ENCODE measurements at places on chromosomes 2 and 18.

DNA sequence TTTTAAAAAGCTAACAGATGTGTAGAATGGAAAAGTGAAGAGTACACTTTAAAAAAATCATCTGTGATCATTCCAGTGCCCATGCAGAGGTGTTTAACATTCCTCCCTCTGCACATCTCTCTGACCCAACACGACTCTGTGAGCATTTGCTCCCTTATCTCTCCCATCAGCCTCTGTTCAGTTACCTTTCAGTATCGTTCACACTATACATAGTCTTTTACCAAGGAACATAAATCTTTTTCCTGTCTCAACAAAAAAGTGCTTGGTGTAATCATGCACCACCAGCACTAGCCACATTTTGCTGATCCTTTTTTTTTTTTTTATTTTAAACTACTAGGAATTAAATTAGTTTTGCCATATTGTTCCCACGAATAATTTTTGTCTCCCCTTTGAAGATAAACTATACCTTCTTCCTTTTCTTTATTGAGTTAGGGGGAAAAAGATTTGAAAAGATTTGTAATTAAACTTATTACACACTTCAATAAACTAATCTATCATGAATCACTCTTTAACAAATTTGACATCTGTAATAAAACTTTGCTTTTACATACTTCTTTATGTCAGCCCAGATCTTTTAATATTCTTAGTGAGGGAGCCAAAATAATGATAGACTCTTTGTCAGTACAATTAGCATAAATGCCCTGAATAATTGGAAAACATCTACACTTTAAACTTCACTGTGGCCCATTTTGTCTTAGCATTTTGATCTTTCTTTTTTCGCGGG, 489.8 kb upstream of the FANCL start:
- no peak for DNase-seq

DNA sequence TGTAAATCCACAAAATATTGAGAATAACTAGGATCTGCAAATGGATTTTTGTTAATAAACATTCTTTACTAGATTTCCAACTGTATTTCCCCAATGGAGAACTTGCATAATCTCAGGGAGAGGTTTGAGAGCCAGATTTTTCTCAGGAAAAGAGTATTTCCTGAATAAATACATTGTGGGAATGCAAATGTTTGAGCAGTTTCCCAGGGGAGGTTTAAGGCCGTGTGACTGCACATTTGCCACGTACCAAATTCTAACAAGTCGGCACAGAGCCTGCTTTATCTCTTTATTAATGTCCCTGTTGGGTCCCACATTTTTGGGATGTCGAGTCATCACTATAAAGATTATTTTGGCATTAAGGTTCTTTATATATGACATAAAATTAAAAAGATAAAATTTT, 27.0 kb downstream of the TFPI start:
- DNase-seq = no peak

DNA sequence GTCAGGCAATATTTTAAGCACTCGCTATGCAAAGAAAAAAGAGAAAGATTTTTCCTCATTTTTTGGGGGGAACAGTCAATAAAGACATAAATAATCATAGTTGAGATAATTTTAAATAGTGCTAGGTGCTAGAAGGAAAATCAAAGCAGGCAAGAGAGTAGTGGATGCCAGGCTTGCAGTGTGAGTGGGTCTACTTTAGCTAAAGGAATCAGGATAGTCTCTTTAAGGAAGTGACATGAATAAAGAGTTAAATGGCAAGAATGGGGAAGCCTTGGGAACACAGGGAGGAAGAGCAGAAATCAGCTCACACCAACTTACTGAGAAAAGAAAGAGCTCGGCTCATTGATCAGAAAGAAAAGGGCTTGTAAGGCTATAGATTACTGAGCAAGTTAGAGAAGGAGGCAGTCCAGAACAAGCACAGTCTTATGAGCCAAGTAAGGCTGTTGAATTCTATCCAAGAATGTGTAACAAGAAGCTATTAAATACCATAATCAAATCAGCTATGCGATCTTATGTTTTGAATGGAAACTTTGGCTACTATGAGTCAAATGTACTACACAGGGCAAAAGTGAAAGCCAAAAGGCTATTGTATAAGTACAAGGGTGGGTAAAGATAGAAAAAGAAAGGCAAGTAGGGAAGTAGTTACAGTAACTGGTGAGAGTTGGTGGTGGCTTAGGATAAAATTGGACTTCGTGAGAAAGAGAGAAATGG, 833.8 kb upstream of the PIK3C3 start:
- no peak for DNase-seq

GRCh38 chr2:31362581-31362980, 52.0 kb downstream of the XDH start:
- no peak for DNase-seq

DNA sequence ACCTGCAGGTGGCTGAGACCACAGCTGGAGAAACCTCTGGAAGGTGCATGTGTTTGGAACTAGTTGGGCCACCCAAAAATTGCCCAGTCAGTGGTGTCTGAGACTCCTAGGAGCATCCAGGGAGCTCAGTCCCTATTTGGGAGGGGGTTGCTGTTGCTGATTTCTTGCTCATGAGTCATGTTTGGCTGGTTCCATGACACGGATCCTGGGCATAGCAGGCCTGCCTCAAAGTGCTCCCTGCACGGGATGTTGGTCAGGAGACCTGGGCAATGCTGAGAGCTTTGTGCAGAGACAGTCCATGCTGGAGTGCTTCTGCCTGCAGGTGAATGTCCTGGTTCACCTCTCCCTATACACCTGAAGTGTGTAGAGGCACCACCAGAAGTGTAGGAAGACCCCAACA, 194.2 kb downstream of the GLI2 start:
- no peak for DNase-seq

GRCh38 chr2:217057773-217058172, 197.9 kb upstream of the TNP1 start:
- DNase-seq = no peak

DNA sequence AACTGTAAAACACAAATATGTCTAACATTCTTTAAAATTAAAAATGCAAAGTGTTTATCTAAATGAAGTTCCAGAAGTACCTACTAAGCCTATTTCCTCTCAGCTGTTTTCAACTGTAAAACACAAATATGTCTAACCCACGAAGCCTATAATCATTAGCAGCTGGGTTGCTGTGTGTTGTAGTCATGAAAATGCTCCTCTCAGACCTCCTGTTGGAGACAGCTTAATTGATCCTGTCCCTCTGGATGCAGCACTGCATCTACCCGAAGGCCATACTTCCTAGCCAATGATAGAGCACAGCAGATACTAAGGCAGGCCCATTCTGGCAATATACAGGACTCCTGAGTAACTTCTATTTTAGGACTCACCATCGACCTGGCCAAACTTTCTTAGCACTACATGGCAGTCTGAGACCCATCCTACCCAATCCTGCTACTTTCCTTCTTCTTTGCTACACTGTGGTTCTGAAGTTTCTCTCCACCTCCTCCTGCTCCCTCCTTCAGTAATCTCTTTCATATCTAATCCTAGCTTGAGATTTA, 92.5 kb upstream of the RBBP8 start:
- DNase-seq = peak; percentile 32
